ENCODE measurements at places on chromosomes 2 and 18. TPM values are rescaled to one million over a fixed set of nuclear protein-coding genes. Genes with fewer than 3 reads are reported as not detected.

AQP12B gene
- not detected for total RNA-seq

ATP6V1C2 gene
- 0.10 TPM for total RNA-seq

CEP68 gene
- total RNA-seq: 2.2 TPM

GRCh38 chr2:113117541-113118262 lies 9.7 kb upstream of the IL1RN start:
- peak; percentile 39 for DNase-seq

DNA sequence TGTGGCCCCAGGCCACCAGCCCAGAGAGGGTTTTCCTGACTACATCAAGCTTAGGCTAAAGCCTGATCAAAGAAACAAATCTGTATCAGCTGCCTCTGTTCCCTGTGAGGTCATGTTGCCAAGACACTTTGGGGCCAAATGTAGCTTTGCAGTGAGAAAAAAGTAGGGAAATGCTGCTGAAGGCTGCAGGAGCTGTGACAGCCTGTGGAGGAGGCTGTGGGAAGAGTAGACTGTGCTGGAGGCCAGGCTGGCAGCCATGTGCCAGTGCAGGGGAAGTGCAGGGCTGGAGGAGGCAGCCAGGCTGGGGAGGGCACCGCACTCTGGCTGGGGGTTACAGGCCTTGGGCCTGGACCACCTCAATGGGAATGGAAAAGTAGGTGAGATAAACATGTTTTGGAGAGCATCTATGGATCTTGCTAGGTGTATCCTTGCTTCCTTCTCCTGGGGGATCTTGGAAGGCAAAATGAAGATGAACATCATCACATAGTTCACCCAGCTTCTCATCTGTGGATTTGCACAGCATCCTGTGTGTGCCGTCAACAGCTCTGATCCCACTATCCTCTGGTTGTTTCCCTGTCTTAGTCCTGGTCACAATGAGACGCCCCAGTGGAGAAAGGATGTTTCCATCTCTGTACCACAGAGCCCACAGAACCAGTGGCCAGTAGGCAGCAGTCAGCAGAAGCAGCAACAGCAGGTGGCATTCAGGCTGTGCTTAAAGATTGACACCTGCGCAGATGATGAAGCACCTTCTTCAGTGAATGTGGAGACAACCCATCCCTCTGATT lies 103.8 kb upstream of the COPS8 start:
- no peak for DNase-seq

DNA sequence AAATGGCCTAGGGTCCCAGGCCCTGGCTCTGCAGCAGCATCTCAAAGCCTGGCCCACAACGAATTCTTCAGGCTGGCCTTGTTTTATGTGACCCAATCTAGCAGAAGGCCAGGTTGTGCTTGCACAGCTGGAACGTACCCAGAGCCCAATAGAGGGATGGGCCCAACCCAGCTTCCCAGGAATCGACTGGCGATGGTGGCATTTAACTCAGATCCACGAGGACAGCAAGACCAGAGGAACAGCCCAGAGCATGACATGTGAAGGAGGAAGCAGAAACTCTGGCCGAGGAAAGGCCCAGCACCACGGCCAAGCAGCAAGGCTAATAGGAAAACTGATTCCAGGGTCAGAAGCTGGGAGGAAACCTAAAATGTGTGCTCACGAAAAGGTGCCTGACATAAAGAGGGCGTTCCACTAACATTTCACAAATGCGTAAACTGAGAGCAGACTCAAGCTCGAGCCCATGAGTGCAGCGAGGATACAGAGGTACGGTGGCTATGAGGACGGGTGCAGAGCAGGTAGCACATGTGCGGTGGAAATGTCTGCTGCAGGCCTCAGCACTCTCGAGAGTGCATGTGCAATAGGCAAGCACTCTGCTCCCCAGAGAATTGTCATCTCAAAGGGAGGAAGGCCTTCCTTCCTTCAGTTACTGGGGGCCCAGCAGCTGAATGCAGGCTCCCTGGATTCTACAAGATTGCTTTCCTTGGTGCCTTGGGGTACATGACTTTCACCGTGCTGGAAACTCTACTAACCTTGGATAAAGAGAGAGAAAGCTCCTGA lies 156.9 kb upstream of the GLI2 start:
- DNase-seq: no peak
